GM13976 (cell line): ENCODE measurements at places on chromosomes 12 and 14.

- no peak for DNase-seq
Measured at GRCh38 chr12:97927977-97928376, 465.4 kb downstream of the RMST start.

DNA sequence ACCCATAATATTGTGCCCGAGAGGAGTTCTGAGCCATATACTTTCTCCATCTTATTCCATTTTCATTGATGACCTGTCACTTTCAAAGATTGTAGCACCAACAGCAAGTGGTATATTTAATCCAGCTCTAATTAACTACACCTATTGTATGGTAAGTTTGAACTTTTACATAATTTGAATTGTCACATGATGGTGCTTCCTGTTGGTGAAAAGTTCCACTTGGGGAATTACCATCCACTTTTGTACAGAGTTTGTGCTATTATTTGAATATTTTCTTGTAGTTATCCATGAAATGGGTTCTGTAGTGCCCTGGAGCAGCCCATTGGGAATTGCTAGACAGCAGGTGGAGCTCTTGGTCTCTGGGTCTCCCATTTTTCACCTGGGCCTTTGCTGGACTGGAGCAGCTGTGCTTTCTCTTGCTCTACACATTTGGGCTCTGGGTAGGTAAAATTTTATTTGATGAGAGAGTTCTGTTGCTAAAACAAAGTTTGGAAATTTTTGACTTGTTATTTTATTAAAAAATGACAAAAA lies 3.0 kb downstream of the SMCO3 start:
- DNase-seq = no peak

DNA sequence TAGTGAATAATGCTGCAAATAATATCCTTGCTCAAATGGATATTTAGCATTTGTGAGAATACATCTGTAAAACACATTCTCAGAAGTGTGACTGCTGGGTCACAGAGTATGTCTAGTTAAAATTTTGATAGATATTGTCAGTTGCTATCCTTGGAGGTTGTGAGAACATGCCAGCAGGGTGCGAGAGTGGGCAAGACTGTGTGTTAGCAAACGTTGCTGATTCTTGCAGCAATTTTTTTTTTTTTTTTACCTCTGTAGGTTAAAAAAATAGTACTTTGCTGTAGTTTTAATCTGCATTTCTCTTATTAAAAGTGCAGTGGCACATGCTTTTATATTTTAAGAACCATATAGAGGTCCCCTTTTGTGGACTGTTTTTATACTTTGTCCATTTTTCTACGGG lies 4.5 kb upstream of the NYNRIN start:
- no peak for DNase-seq

DNA sequence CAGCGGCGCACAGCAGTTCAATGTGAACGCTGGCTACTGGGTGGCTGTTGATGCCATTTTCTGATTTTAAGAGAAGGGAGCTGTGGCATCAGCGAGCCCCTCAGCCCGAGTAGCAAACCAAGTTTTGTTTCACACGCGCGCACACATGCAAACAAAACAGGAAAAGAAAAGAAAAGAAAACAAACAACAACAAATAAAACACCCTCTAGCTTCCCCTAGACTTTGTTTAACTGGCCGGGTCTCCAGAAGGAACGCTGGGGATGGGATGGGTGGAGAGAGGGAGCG lies 540 bp downstream of the PAX9 start:
- no peak for DNase-seq
